Endodermal cell (in vitro differentiated cells): ENCODE measurements at places on chromosomes 3 and 15.

GRCh38 chr3:134250717-134251220 is at the start of gene RYK:
TSS of gene RYK (minus strand) at chr3:134250859. CDS start at chr3:134250654, 205 bp downstream.
- DNase-seq = peak; percentile 94

DNA sequence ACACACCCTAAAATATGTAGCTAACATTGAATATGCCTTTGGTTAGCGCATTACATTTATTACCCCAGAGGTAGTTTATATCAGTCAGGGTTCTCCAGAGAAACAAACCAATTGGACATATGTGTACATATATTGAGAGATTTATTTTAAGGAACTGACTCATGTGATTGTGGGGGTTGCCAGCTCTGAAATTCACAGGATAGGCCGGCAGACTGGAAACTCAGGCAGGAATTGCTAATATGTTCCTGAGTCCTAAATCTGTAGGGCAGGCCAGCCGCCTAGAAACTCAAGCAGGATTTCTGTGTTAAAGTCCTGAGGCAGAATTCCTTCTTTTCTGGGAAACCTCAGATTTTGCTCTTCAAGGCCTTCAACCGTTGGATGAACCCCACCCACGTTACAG is 189.7 kb downstream of the CDIN1 start:
- DNase-seq = no peak

GRCh38 chr3:72629191-72629631 is 219.0 kb downstream of the SHQ1 start:
- no peak for DNase-seq

GRCh38 chr3:11463591-11463990 is 180.1 kb downstream of the VGLL4 start:
- DNase-seq = no peak

DNA sequence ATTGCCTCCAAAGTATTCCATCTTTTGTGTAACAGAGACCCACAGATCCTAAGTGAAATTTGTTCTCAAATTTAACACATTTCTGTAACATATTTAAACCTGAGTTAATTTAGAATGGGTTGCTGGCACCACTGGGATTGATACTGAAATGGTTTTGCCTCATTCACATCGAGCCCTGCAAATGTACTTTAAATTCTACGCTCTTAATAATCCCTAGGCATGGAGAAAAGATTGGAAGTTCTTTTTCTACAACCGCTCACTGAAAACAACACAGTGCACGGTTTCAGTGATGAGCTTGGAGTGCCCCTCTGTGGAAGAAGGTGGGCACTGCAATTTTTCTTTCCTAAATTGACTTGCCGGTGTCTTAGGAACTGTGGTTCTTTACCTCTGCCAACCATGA is 109.9 kb upstream of the ATP11B start:
- DNase-seq = peak; percentile 90

GRCh38 chr15:90868261-90868689 is at the start of gene FURIN:
TSS of gene FURIN (plus strand) at chr15:90868588. CDS start at chr15:90875741, 7,153 bp downstream.
- no peak for DNase-seq

GRCh38 chr15:61158504-61159407 is 70.3 kb downstream of the RORA start:
- DNase-seq = no peak

GRCh38 chr3:156389449-156389950 is 165.4 kb downstream of the SSR3 start:
- DNase-seq = no peak

DNA sequence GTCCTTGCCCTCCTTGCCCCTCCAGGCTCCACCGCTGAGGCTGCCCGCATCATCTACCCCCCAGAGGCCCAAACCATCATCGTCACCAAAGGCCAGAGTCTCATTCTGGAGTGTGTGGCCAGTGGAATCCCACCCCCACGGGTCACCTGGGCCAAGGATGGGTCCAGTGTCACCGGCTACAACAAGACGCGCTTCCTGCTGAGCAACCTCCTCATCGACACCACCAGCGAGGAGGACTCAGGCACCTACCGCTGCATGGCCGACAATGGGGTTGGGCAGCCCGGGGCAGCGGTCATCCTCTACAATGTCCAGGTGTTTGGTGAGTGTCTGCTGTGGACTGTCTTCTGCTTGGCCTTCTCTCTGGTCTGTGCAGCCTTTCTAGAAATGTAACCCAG is 61.0 kb downstream of the BOC start:
- no peak for DNase-seq

DNA sequence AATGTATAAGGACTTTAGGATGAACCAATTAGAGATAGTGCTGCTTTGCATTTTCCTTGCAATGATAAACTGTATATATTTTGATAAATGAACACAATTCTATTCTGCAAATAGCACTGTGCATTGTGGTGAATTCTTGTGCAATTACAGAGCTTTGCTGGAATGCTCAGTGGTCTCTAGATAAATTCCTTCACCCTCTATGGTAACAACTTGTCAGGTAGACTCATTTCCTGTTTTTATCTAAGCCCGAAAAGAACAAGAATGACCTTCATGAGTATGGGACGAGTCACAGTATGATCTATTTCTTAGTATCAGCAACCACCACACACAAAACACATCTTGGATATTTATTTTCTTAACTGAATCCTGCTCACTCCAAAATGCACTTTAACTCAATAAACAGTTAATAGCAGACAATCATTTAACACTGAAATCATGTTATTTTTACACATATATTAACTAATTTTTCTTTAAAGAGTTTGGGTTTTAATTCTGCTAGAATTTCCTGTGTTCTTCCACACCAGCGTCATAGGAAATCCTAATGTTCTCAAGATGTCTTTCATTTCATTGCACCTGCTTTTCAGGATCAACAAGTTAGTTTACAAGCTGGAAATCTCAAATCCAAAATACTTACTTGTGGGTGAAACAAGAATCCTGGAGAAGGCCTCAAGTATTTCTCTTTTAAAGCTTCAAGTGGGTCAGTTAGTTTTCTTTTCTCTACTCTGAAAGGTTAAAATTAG is 551.2 kb downstream of the MECOM start:
- no peak for DNase-seq

- DNase-seq = peak; percentile 87
These were observed 230.4 kb upstream of the CHRM5 start for GRCh38 chr15:33737687-33738601.

DNA sequence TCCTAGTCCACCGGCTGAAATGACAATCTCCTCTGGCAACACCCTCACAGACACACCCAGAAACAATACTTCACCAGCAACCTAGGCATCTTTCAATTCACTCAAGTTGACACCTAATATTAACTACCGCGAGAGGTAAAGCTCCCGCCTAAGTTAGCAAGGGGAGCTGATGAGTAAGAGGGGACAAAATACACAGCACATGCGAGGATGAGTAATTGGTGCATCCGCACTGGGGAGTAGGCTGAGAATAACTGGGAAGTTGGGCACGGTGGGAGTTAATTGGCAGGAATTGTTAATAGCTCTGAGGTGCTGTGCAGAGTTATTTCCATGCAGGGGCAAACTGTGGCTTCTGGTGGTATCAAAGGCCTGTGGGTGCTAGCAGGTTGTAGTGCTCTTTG is 14.5 kb upstream of the PLD1 start:
- DNase-seq = no peak

GRCh38 chr3:46504789-46505188 is 7.0 kb downstream of the RTP3 start:
- no peak for DNase-seq

GRCh38 chr3:140914384-140914945 is 27.2 kb upstream of the SLC25A36 start:
- no peak for DNase-seq

DNA sequence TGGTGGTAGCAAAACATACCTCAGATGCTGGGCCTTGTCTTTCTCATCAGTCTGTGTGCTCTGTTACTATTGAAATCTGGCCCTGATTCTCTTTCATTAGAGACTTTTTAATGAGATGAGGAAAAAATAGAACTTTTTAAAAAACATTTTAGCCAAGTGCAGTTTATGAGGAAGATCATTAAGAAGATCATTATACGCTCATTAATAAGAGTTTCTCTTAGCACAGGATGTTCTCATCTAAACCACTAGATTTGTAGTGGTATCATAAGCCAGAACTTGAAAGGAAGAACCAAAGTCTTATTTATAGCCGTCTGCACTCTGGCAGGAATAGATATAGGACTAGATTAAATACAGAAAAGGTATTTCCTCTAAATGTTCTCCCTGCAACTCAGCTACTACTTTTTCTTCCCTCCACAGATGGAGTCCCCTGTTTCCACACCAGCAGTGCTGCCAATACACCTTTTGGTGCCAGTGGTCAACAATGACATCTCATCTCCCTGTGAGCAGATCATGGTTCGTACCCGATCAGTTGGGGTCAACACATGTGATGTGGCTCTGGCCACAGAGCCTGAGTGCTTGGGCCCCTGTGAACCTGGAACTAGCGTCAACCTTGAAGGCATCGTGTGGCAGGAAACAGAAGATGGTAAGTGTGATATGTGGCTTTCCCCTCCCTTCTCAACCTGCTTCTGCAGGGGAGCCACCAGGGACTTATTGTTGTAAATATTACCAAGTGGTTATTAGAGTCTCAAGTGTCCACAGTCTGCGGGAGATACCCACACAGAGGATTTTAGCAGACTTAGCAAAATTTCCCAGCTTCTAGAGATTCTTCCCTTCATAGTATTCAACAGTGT is 152.8 kb downstream of the RBPMS2 start:
- no peak for DNase-seq

DNA sequence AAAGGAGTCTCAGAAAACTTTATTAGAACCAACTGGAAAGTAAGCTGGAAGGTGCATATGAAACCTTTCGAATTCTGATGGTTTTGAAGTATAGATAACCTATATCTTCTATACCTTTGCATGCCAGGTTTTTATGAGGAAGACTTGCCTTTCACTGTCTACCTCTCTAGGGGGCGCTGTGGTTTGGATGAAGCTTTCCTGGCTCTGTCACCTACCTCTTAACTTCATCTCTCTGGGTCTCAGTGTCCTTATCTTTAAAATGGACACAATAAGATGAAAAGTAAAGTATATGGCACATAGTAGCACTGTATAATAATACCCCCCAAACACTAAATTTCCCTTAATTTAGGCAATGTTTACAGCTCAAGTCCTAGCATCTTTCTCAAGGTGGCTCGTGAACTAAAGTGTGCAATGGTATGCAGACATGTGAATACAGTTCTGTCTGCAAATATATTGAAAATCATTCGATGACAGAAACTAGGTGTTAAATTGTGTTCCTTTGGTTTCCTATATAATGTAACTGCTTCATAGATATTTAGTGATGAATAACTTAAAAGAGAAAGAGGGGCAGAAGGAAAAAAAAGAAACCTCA is 314.3 kb downstream of the CHST2 start:
- DNase-seq = peak; percentile 65

DNA sequence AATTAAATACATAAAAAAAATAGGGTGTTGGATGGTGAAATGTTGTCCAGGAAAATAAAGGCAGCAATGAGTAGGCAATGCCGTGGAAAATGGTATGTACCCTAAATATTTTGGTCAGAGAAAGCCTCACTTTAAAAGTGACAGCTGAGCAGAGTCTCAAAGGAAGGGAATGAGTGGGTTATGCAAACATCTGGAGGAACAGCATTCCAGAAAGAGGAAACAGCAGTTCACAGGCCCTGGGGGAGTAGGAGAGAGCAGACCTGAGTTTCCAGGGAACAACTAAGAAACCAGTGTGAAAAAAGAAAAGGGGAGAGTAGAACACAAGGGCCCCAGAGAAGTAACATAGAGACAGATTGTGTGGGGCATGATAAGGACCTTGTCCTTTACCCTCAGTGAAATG is 230.0 kb upstream of the CNTN3 start:
- no peak for DNase-seq

- DNase-seq = no peak
These were observed 125.6 kb upstream of the ROPN1 start for GRCh38 chr3:124117486-124117885.

DNA sequence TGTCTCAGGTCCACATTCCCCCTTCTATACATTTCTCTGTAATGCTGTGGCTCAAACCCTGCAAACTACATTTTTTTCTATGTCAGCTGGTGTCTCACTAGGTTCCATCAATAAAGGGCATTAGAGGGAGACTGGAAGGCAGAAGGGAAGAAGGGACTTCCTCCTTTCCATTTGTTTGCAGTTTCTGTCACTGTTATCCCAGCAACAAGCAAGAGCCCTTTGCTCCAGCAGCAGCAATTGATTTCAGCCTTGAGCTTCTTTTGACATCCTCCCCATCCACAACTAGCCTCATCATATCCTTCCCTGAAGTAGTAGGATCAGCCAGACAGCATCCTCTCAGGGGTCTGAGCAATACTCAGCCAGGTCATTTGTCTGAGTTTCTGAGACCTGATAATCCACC is 5.3 kb upstream of the NCK1 start:
- no peak for DNase-seq

DNA sequence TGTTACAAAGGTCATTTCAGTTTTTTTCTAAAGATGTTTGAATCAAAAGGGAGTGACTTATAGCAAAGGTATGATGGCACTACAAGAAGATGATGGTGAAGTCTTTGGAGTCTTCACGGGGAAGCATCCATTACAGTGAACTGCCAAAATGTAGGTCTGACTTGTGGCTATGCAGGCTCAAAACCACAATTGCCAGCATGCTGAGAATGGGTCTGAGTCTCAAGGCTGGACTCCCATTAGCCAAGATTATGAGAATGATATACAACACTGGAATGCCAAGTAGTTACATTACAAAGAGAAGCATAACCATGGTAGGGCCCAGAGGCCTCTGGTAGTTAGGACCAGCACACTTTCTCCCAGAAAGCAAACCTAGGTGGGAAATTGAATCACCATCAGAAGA is 194.2 kb downstream of the MTHFS start:
- no peak for DNase-seq

DNA sequence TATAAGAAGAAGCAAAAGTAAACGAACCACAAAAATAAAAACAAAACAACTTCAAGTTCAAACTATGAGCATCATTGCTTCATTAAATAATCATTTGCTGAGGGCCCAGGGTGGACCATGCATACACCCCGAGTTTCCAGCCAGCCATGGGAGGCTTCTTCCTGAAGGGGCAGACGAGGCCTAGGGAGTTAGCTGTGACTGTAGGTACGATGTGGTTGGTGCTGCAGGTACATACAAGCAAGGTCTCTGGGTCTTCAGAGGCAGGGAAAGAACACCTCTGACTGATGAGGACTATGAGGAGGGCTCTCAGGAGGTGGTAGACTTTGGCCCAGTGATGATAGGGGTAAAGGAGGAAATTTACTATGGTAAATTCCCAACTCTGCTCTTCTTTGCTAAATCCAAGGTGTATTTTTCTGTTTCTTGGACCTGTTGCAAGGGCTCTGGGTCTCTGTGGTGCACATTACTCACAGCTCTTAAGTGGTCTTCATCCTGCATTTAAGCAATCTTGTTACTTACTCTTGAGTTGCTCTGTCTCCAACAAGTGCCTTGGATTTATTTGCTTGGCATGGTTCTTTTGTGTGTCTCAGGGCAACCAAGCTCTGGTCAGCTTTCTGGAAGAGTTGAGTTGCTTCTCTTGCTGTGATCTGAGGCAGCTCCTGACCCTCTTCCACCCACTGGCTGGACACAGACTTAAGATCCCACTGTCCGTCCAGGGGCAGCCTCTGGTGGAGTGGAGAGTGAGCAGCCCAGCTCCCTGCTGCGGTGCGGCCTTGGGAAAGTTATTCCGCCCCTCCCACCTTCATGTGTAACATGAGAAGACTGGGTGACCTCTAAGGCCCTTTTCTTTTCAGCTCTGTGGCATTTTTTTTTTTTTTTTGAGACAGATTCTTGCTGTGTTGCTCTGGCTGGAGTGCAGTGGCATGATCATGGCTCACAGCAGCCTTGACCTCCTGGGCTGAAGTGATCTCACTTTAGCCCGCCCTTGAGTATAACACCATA is 56.1 kb upstream of the KIF23 start:
- DNase-seq = no peak
